ENCODE measurements at places on chromosomes 11 and 22.

- DNase-seq: no peak
Observed at GRCh38 chr11:12884751-12885318, 124.3 kb upstream of the RASSF10 start.

DNA sequence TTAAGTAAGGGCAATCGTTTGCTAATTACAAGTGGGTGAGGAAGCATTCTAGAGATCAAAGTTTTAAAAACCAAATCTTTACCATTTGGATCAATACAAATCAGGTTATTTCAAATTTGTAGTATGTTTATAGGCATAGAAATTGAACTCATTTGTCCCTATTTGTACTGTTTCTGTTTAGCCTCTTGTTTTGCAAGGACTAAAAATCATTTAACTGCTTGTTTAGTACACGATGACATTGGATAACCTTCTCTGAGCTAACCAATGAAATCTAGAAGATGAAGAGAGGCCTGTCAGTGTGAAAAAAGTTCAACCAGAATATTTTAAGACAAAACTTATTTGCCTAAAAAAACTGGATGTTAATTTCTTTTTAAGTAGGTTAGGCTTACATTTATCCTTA is 40.0 kb downstream of the ZC3H12C start:
- DNase-seq: no peak

- DNase-seq: no peak
Observed at GRCh38 chr22:21832291-21833290, 34.9 kb downstream of the MAPK1 start.

GRCh38 chr11:25981998-25982397 is 349.9 kb upstream of the ANO3 start:
- no peak for DNase-seq

DNA sequence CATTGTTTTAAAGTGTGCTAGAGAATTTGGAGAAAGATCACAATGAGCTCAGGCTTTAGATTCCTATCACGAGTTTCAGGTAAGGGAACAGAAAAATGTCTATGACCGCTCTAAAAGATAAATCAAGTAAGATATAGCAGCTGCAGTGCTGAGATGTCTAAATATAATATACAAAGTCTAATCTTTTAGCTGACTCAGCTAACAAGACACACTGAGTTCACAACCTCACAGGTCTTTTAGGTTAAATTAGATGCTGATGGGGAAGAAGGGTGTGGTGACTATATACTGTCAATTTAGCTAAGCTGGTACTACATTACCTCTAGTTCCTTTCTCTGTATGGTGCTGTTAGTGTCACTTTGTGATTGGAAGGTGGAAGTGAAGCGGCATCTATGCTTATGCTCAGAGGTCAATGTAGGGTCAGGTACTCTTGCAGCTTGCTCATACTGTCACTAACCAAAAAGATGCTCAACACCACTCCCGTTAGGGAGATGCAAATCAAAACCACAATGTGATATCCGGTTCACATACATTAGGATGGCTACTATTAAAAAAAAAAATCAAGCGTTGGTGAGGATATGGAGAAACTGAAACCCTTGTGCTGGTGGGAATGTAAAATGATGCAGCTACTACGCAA is 283.5 kb downstream of the SWAP70 start:
- no peak for DNase-seq

DNA sequence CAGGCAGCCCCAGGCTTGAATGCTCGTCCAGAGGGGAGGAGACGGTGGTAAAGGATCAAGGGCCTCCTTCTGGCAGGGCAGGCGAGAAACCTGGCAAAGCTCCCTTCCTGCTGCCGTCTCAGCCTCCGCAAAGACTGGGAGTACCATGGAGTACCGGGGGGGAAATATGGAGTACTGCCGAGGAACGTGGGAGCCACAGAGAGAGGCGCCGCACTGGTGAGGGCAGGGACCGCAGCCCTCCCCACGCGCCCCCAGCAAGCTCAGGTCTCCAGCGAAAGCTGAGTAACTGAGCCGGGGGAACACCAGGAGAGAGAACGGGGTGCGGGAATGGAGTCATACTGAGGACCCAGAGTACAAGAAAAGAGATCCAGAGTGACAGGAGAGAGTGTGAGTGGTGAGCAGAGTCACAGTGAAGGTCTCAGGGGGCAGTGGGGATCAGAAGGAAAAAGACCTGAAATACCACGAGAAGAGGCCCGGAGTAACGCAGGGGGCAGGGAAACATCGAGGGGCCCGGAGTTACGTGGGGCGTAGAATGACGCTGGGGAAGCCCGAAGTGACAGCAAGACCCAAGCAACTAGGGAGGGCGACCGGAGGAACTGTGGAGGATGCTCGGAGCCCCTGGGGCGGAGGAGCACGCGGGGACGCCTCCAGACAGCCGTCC is 740 bp downstream of the EML3 start:
- peak; percentile 68 for DNase-seq

GRCh38 chr11:30605036-30605605 is 19.0 kb upstream of the MPPED2 start:
- DNase-seq: no peak

DNA sequence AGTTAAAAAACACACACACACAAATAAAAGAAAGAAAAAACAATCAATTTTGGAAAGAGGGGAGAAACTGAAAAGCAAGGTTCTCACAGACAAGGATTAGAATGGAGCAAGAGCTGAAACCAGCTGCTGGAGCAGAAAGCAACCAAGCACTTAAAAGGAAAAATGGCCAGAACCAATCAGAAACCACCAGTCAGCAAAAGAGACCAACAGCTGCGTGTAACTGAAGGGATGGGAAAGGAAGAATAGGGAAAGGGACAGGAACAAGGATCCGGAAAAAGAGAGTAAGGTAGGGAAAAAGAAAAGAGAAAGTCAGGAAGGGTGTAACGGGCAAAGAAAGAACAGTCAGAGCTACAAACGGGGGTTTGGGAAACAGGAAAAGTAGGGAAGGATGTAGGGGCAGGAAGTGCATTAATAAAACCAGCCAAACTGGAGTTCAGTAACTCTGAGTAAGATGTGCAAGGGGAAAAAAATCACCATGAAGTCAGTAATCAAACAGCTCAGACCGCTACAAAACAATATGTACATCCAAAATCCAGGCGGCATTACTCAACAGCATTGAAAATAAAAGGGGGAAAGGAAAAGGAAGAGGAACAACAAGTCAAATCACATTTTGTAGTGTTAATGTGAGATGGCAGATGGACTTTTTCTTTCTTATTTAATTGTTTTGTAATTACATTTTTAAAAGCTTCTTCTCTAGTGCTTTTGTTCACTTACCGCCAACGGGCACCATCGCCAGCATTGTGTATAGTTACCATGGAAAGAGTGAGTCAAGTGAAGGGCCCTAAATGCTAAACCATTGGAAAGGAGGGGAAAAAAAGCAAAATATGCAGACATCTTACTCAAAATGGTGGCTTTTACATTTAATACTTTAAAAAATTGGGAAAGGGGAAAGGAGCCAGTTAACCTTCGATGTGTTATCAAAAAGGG is 49.2 kb downstream of the APOL5 start:
- no peak for DNase-seq

GRCh38 chr11:58900479-58901420 is 38.5 kb upstream of the GLYATL1 start:
- peak; percentile 75 for DNase-seq

GRCh38 chr11:34502949-34503348 is 10.6 kb downstream of the ELF5 start:
- DNase-seq: no peak

DNA sequence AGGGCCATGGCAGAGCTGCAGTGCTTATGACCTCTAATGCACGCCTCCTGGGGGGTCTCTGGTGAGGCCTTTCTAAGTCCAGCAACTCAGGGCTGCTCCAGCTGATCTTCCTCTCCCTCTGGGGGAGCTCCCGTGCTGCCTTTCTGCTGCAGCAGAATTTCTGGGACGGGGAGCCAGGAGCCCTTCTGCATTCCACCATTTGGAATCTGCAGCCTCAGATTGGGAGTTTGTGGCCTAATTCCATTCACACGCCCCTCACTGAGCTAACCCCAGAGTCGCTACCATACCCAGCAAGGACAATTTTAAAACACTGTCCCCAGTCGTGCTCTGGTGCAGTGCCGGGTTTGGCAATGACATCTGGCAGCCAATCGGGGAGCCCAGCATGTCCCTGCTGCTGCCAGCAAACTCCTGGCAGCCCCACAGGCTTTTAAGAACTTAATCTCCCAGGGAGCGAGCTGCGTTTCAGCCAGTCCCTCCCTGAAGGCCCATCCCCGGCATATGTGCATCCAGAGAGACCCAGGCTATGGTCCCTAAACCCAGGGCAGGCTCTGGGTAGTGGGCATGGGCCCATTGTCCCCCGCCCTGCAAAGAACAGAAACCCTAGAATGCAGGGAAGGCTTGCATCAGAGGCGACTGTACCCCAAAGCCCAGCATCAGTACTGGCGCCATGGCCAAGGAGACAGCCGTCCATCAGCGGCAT is 4.7 kb downstream of the SHANK2 start:
- no peak for DNase-seq

- DNase-seq: no peak
Observed at GRCh38 chr22:21916309-21916918, 36.2 kb downstream of the PPM1F start.

All from activated CD4-positive, alpha-beta T cell treated with anti-CD3 and anti-CD28 coated beads for 48 hours (primary cell).